AG08396 (cell line): ENCODE measurements at places on chromosomes 16 and 17.

DNA sequence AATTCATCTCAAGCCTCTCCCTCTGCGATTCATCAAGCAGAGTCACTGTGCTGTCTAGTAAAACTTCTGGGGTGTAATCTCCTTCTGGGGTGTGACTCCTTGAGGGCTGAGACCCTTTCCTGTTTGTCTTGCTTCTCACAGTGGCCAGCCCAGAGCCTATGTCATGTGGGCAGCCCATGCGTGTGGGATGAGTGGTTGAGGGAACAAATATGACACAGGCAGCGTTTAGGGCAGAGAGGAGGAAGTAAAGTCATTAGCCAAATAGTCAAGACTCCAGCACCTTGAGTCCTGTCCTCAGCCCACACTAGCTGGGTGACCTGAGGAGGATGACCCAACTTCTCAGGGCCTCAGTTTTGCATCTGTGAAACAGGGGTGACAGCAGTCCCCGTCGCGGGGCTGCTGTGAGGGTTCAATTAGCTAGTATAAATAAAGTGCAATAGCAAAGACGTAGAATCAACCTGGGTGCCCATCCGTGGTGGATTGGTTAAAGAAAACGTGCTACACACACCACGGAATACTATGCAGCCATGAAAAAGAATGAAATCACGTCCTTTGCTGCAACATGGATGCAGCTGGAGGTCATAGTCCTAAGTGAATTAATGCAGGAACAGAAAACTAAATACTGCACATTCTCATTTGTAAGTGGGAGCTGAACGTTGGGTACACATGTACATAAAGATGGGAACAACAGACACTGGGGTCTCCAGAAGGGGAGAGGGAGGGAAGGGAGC is 4.5 kb upstream of the ITGAX start:
- no peak for DNase-seq

- peak; percentile 93 for DNase-seq
Measured at GRCh38 chr17:78708510-78708973, 73.5 kb downstream of the CYTH1 start.

- no peak for DNase-seq
Measured at GRCh38 chr16:85209526-85210121, 97.4 kb upstream of the CIBAR2 start.

- no peak for DNase-seq
Measured at GRCh38 chr16:27273670-27274423, 5.3 kb upstream of the NSMCE1 start.
